ENCODE measurements at places on chromosomes 3 and 15.

DNA sequence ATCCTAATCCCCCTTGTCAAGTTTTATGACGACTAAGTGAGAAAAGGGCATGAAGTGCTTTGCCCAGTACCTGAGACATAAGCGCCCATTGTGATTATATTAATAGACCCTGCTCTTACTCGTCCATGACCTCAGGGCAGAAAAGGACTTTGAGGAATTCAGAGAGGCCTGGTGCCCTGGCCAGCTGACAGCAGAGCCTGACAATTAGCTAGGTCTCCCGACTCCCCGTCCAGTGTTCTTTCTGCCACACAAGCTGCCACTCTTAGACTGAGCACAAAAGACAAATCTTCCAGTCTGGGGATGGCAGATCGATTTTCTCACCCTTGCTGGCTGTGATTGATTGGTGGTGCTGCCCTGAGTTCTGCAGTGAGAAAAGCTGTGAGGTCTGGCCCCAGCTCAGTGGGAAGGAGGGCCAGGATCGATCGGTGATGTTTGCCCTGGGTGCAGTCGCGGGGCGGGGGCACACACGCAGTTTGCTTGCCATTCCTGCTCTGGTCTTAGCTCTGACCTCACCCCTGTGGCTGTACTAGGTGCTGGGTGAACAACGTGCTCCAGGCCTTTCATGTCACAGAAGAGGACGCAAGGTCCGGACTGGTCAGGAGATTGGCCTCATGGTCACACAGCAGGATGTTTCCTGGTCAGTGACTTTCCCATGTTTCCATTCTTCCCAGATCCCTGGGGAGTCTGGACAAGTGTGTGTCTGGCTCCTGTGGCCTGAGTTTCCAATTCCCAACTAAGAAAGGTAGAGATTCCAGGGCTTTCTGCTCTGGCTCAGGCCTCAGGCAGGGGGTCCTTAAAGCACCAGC is 67.4 kb upstream of the TLE3 start:
- no peak for DNase-seq

GRCh38 chr15:48367483-48367882 is 36.3 kb downstream of the DUT start:
- no peak for DNase-seq

DNA sequence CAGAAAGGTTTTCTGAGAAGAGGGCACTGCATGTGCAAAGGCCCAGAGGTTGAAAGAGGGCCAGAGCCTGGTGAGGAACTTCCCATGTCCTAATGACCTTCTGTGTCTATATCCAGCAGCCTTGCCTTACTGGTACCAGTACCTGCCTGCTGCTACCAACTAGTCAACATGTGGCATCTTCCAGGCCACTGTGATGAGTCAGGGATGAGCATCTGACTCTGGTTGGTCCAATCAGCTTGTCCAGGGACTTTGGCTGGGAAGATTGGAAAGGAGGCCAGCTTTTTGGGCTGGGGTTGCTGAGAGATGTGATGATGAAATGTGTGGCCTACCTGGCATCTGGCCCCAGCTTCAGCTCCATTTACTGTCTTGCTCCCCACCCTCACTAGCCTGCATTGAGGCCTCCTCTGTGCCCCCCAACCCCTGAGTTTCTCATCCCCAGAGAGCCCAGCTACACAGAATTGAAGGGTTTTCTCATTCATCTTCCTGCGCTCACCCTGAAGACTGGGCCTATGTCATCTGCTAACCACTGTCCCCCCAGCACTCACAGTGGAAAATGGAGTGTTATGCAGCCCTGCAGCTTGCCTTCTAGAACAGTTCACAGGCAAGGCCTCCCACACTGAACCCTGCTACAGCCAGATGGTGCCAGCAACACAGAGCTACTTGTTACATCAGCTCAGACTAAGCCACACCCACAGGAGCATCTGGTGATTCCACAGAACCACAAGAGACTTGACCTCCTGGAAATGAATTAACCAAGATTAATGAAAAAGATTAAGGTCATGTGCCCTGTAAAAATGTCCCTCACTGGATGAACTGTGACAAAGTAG is 1.3 kb upstream of the TWF2 start:
- no peak for DNase-seq

- DNase-seq, result no peak
Observed at GRCh38 chr3:186042521-186043202, 66.2 kb downstream of the ETV5 start.

- DNase-seq, result no peak
Observed at GRCh38 chr3:107212618-107213017, 164.6 kb upstream of the CCDC54 start.

GRCh38 chr3:138801792-138802191 is 32.9 kb downstream of the PIK3CB start:
- DNase-seq, result no peak

GRCh38 chr3:73094129-73094528 is 32.7 kb downstream of the EBLN2 start:
- DNase-seq, result no peak

DNA sequence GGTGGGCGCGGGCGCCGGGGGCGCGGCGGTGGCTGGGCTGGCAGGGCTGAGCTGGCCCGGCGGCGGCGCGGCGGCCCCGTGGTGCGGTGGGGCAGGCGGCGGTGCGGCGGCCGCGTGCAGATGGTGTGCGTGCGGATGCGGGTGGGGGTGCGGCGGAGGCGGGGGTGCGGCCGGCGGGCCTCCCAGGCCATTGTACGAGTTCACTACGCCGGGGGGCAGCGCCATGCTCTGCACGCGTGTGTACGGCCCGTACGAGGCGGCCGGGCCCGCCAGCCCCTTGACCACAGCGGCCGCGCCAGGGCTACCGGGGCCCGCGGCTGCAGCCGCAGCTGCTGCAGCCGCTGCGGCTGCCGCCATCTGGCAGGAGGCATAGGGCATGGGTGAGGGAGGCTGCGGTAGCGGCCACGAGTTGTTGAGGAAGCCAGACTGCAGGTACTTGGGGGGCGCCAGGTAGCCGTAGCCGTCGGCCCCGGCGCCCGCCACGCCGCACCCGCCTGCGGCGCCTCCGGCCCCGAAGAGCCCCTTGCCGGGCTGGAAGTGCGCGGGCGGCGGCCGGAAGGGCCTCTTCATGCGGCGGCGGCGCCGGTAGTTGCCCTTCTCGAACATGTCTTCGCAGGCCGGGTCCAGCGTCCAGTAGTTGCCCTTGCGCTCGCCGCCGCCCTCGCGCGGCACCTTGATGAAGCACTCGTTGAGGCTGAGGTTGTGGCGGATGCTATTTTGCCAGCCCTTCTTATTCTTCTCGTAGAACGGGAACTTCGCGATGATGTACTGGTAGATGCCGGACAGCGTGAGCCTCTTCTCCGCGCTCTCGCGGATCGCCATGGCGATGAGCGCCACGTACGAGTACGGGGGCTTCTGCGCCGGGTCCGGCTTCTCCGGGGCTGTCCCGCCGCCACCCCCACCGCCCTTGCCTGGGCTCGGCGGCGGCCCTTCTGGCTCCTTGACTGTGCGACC is 951 bp downstream of the FOXL2 start:
- no peak for DNase-seq

GRCh38 chr3:66082679-66083078 is 44.0 kb upstream of the MAGI1 start:
- no peak for DNase-seq

GRCh38 chr3:175233957-175234940 is 375.1 kb downstream of the NAALADL2 start:
- DNase-seq, result no peak

All from stimulated activated CD4-positive, alpha-beta T cell treated with anti-CD3 and anti-CD28 coated beads, Interleukin-1b, Interleukin-23, amount 100 ng/mL, for 1 hour (primary cell).